ENCODE measurements at places on chromosomes 2 and 18. TPM values are rescaled to one million over a fixed set of nuclear protein-coding genes. Genes with fewer than 3 reads are reported as not detected.

DNA sequence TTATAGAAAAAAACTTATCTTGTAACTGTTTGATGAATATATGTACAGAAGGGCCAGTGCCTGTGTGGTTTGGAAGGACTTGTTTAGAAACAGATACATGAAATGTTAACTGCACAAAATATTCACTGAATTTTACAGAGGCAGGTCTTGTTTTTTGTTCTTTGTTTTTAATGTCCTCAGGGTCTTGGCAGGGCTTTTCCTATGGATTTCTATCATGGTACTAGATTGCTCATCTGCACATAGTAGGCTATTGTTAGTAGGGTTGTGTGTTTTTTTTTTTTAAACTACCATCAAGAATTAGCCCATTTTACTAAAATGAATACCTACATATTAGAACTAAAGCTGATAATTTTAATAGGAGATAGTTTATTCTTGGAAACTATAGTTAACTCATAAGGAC is 3.5 kb downstream of the CABYR start:
- no peak overlapping the region for H3K27ac ChIP-seq
- no peak for DNase-seq
- no peak overlapping the region for H3K4me3 ChIP-seq

GRCh38 chr2:20579866-20580265 is 71.0 kb downstream of the HS1BP3 start:
- H3K36me3 ChIP-seq: no peaks in the 10 kb centered on the region
- no peak for DNase-seq
- H3K4me3 ChIP-seq: no peak overlapping the region
- H3K27ac ChIP-seq: no peak overlapping the region
- H3K4me1 ChIP-seq: peaks cover 38% of the 10 kb centered on the region
- H3K27me3 ChIP-seq: no peaks in the 10 kb centered on the region

DNA sequence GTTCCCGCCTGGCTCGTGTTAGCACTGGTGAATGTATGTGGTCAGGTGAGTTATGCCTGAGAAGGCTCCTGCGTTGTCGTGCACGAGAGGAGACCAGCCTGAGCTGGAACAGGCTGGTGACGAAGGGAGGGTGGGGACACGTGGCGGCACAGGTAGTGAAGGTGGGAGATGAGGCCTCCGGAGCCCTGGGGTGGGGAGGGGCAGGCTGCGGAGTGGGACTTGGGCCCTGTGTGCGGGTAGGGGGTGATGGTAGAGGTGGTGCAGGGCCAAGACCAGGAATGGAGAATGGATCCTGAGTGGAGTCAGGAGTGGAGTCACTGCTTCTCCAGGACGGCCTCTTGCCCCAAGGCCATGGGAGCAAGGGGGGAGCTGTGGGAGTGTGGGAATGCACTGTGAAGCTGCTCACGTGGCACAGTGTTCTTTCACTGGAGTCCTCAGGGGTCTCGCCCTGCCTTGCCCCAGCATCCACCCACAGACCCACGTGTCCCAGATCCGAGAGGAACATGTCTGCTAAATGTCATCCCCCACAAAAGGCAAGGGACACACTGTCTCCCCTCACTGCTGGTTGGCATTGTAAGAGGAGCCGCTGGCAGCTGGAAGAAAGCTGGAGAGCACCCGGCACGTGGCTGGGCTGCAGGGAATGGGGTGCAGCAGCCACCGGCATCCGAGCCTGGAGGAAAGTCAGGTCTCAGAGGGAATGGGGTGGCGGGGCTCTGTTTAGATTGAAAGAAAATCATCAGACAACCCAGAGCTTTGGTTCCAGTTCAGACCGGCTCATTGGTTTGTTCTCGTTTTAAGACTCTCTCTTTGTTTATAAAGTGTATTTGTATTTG is 63.7 kb downstream of the CYP26B1 start:
- H3K4me3 ChIP-seq: no peak overlapping the region
- DNase-seq: no peak

OSR1 gene
- not detected for polyA plus RNA-seq

CSRNP3 gene
- polyA plus RNA-seq: not detected

HRH4 gene
- polyA plus RNA-seq: not detected

DNA sequence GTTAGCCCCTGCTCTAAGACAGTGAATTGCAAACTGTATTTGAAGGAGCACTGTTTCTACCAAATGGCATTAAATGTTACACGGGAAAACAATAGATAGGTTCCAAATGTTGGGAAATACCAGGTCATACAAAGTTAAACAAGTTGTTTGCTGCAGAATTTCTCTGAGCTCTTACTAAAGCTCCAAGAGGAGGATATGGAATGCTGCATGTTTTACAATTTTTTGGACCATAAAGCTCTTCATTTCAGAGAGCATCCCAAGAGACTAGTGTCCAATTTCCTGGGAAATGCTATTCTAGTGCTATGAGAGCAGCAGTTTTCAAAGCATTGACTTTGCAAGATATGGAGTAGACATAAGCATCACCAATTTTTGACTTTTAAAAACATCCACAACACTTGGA is 155.6 kb upstream of the CCDC68 start:
- H3K27ac ChIP-seq: no peak overlapping the region
- no peak for DNase-seq
- H3K4me1 ChIP-seq: no peaks in the 10 kb centered on the region
- peaks cover 4% of the 10 kb centered on the region for H3K27me3 ChIP-seq

HMSD gene
- not detected for polyA plus RNA-seq

GRB14 gene
- polyA plus RNA-seq: not detected

GNLY gene
- polyA plus RNA-seq: 20.4 TPM

All from naive B cell (primary cell).